ENCODE measurements at places on chromosomes 13 and 19. TPM values are rescaled to one million over a fixed set of nuclear protein-coding genes. Genes with fewer than 3 reads are reported as not detected.

Gene SERP2
- total RNA-seq: not detected

Gene ZNF808
- 7.0 TPM for total RNA-seq

Gene FARP1
- total RNA-seq: 27.9 TPM

Gene PRX
- 4.4 TPM for total RNA-seq

Gene ACER1
- not detected for total RNA-seq

Gene MBD3L3
- not detected for total RNA-seq

Gene CGB3
- total RNA-seq: not detected

Gene TRMT1
- 166 TPM for total RNA-seq

Gene ZGLP1
- not detected for total RNA-seq

Gene NKPD1
- total RNA-seq: not detected

Gene MATK
- total RNA-seq: not detected

Gene PCP2
- total RNA-seq: not detected

- DNase-seq: no peak
These were observed 33.5 kb downstream of the DOCK9 start for GRCh38 chr13:98944336-98944735.

- DNase-seq: no peak
These were observed 25.0 kb upstream of the SMAD9 start for GRCh38 chr13:36945078-36945477.

DNA sequence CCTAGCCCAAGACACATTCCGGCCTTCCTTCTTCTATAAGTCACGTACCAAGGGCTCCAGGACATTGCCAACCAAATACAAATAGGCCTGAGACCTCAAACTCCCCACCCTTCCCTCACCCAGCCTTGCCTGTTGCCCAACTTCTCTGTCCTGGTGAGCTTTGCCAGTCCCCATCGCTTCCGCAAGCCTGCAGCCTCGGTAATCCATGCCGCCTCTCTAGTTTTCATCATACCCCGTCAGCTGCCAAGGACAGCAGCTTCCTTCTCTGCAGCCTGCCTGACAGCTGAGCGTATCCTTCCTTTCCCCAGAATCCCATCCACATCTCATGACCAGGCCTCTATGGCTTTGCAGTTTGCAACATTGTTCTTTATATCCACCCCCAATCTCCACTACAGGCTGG, 36.6 kb upstream of the POMP start:
- no peak for DNase-seq

GRCh38 chr19:16836115-16837034, 7.2 kb downstream of the SIN3B start:
- no peak for DNase-seq

DNA sequence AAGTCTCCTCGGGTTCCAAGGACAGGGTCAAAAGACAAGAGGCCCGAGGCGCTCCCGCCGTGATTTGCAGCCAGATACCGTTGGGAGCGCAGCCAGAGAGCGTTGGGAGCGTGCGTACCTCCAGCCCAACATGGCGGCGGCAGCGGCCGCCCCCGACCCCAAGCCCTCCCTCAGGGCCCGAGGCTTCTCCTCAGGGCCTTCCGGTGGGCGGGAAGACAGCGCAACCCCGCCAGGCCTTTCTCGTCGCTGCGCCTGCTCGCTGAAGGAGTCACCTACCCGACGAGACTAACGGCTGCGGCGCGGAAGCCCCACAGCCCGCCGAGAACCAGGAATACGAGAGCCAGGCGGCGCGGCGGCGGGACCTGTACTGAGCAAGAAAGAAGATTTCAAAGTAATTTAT, 3.2 kb upstream of the ZNF850 start:
- DNase-seq: no peak

GRCh38 chr13:27496536-27497273, 46.3 kb upstream of the MTIF3 start:
- no peak for DNase-seq

GRCh38 chr19:861756-862580, 2.5 kb downstream of the CFD start:
- DNase-seq: peak; percentile 22

DNA sequence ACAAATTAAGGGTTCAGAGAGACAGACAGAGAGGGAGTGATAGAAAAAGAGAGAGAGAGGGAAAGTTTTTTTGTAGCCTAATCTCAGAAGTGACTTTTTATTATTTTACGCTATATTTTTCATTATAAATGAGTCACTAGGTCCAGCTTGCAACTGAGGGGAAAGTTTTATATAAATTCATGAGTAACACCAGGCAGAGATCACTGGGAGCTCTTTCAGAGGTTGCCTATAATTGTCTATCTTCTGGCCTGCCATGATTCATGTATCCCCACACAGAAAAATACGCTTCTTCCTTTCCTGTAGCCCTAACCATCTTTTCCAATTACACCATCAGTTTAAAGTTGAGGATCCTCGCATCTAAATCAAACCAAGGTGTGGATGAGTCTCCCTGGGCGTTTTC, 467.9 kb downstream of the SLITRK1 start:
- DNase-seq: no peak

DNA sequence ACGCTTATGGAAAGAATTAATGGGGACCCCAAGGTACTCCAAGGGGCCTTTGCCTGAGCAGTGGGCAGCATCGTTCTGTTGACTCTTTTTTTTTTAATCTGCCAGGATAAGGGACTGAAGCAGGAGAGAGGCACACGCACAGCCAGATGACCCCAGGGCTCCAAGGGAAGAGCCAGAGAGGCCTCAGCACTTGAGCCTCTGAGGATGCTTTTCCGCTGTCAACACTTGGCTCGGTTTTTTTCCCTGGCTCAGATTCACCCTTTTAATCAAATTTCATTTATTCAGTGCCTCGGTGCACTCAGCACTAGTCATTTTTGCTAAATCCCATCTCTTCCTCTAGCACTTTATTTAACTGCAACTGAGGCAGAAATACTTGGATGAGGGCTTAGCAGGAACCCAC, 226.3 kb downstream of the FGF9 start:
- no peak for DNase-seq

DNA sequence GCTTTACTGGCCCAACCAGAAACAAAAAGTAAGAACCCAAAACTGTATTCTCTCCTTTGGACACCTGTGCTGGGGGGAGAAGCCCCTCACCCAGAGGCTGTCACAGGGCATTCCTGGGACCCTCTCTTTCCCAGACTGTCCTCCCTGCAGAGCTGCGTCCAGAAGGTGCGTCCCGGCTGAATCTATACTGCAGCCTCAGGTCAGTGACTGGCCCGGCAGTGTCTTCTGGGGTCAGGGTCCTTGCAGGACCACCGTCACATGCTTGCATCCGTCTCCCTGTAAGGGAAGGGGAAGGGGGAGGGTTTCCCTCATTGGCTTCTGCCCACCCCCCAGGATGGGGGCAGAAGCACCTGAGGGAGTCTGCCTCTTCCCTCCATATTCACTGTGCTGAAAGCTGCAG, 76.5 kb downstream of the ATP11A start:
- DNase-seq: no peak

DNA sequence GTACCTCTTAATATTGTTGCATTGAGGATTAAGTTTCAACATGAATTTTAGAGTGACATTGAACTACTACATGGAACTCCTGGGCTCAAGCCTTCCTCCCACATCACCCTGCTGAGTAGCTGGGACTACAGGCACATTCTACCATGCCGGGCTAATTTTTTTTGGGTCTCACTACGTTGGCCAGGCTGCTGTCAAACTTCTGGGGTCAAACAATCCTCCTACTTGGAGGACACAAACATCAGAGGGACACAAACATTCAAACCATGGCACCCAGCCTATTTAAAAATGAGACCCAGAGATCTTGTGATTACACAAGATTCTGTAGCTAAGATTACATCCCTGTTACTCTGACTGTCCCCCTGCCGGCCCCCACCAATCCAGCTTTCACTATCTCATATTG, 180.9 kb downstream of the KCNRG start:
- DNase-seq: no peak

DNA sequence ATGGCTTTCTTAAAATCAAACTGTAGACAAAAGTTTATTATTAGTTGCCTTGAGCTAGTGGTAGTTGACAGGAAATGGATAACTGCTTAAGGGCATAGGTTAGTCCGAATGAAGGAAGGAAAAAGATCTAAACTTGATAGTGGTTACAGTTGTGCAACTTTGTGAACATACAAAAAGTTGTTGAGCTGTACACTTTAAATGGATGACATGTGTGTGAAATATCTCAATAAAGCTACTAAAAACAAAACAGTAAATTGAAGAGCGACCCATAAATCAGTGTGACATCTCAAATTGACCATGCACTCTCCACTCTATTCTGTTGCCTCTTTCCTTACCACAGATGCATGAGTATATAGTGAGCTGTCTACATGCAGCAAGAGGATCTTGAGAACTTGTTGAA, 1757.8 kb downstream of the PCDH9 start:
- DNase-seq: no peak

GRCh38 chr19:6459262-6460098, at the start of gene SLC25A23:
Gene SLC25A23 (minus strand): TSS chr19:6459792. CDS start chr19:6459628, 164 bp downstream.
- DNase-seq: no peak

DNA sequence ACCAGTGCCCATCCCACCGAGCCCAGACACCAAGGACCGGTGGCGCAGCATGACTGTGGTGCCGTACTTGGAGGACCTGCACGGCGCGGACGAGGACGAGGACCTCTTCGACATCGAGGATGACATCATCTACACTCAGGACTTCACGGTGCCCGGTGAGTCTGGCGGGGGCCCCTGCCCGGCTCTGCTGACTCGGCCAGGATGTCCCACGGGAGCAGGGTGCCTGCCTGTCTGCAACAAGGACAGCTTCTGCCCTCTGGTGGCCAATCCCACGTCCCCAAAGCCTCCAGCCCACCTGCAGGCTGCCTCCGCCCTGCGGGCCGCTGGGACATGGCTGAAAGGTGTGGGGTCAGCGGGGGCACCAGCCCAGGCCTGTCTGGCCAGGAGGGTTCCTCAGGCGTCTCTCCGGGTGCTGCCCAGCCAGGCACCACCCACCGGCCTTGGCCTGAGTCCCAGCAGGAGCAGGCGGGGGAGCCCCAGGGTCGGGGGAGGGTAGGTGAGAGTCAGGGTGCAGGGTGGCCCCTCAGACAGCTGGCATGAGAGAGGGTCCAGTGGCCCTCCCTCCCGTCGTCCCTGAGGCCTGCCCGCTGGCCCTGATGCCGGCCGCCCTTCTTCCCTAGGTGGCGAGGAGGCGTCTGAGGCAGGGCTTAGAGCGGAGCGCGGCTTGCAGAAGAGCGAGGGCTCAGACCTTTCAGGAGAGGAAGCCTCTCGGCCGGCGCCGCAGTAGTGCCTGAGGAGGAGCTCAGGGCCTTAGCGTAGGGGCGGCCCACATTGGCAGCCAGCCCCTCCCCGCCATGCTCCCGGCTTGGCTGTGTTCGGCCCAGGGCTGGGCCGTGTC, 14.6 kb downstream of the CBARP start:
- no peak for DNase-seq

- DNase-seq: no peak
These were observed 3.9 kb downstream of the MYO1F start for GRCh38 chr19:8573316-8573715.

- DNase-seq: no peak
These were observed 491.0 kb downstream of the SLITRK5 start for GRCh38 chr13:88162076-88162702.

DNA sequence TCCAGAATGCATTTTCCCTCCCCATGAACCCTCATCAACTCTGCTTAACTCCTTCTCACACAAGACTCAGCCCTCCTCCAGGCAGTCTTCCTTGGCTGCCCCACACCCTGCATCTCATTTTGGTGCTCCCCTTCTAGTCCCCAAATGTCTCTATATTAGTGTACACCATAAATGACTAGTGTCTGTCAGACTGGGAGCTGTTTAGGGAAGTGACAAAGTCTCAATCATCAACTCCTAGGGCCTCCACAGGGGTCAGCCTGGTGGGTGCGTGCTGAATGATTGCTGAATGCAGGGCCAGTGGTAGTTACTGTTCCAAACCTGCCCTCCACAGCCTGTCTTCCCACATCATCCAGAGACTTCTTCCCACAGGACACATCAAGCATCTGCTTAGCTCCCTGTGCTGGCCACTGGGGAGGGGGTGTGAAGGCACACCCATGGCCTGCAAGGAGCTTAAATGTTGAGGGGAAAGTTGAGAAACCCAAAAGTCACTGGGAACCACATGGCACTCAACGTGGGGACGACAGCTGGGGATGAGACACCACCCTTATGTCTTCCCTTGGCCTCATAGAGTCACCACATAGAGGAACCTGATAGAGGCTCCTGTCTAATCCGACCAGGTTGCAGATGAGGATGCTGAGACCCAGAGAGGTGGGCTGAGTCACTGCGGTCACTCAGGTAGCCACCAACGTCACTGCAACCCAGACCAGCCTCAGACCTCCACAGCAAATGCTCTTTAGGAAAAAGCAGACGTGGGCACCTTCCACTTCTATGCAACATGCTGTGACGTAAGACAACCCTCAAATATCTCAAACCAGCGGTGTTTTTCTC, 79.3 kb upstream of the TM9SF2 start:
- DNase-seq: no peak

GRCh38 chr13:32019612-32020233, 11.9 kb upstream of the FRY start:
- peak; percentile 17 for DNase-seq

GRCh38 chr19:2552859-2553258, 76.9 kb downstream of the GADD45B start:
- DNase-seq: no peak

DNA sequence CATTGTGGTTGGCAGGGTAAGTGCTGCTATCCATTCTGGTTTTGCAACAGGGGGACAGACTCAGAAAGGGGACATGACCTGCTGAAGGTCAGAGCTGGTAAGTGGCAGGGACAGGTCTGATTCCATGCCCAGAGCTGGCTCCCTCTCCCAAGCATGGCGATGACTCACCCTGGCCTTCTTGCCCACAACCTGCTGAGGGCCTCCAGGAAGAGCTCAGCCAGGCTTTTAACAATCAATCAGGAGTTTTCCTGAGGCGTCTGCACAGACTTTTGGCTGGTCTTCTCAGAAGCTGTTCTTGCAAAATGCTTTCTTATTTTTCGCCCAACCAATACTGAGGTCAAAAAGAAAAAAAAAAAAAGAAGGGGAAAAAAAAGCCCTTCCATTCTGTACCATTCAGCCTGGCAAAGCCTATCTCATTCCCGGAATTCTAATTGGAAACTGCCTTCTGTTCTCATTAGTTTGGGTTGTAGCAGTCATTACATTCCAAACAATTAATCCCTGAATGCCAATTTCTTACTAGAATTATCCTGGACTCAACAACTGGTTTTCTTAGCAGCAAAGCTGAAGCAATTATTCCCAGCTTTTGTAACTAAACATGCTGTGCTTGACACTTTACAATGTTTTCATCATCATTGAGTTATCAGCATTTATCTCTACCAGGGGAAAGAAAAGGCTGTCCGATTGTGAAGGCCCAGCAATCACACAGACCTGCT, 17.7 kb downstream of the SIAH3 start:
- DNase-seq: peak; percentile 57

GRCh38 chr13:97327506-97328221, 105.5 kb downstream of the MBNL2 start:
- peak; percentile 25 for DNase-seq

DNA sequence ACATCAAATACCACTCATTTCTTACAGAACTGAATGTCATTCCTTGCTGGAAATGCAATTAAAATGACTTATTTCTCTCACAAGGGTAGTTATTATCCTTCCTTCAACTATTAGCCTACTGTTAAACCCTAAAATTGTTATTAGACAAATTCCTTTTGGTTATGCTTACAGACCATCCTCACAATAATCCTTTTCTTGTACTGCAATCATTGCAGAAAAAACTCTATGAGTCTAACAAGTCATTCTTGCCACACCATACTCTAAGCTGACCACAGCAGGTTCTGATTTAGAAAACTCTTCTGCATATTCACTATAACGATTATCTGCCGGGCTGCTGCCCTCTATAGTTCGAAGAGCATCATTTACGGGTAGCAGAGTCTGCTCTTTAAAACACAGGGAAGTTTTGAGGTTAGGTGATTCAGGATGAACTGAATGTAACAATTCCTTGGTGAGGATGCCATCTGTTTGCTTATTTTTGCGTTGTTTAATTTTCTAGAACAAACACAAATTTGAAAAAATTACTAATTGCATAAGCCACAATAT, 38.2 kb downstream of the MTMR6 start:
- DNase-seq: peak; percentile 30

Measured in Caki2 (cell line).